ENCODE measurements at places on chromosomes 5 and 9.

- no peak for DNase-seq
Measured at GRCh38 chr9:89902450-89903140, 297.8 kb downstream of the GADD45G start.

DNA sequence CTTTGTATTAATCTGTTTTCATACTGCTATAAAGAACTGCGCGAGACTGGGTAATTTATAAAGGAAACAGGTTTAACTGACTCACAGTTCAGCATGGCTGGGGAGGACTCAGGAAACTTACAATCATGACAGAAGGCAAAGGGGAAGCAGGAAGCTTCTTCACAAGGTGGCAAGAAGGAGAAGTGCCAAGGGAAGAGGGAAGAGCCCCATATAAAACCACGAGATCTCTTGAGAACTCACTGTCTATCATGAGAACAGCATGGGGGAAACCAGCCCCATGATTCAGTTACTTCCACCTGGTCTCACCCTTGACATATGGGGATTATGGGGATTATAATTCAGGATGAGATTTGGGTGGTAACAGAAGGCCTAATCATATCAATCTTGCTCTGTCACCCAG, 60.9 kb upstream of the CHD1 start:
- DNase-seq, result no peak

GRCh38 chr9:130411566-130411915, 33.2 kb upstream of the ASS1 start:
- no peak for DNase-seq

DNA sequence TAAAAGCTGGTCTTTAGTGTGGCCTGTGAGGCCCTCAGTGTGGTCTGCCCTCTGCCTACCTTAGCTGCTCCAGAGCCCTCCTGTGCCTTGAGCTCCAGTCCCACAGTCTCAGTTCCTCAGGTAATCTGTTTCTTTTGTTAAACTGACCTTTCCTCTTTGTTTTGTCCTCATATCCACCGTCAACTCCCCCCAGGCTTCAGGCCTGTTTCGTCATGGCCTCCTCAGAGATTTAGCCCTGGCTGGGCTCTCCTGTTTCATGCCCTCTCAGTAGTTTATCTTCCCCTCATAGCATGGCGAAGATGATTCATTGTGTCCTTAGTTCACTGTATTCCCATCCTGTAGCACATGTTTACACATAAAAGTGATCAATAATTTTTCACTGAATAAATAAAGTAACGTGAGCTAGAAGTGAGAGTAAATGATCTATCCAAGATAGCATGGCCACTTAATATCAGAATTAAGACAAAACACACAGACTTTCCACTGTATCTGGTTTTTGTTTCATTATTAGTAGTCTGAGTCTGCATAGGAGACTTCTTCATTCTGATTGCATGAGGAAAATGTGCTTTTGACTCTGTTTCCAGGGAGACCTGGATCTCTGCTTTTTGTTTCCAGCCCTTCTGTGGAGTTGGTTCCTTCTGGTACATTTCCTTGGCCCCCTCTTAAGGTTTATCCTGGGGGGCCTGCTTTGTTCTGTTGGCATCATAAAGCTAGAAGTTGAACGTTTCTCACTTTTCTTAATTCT, 70.5 kb downstream of the SNX24 start:
- no peak for DNase-seq

- no peak for DNase-seq
Measured at GRCh38 chr9:78566521-78566920, 269.6 kb downstream of the PSAT1 start.

DNA sequence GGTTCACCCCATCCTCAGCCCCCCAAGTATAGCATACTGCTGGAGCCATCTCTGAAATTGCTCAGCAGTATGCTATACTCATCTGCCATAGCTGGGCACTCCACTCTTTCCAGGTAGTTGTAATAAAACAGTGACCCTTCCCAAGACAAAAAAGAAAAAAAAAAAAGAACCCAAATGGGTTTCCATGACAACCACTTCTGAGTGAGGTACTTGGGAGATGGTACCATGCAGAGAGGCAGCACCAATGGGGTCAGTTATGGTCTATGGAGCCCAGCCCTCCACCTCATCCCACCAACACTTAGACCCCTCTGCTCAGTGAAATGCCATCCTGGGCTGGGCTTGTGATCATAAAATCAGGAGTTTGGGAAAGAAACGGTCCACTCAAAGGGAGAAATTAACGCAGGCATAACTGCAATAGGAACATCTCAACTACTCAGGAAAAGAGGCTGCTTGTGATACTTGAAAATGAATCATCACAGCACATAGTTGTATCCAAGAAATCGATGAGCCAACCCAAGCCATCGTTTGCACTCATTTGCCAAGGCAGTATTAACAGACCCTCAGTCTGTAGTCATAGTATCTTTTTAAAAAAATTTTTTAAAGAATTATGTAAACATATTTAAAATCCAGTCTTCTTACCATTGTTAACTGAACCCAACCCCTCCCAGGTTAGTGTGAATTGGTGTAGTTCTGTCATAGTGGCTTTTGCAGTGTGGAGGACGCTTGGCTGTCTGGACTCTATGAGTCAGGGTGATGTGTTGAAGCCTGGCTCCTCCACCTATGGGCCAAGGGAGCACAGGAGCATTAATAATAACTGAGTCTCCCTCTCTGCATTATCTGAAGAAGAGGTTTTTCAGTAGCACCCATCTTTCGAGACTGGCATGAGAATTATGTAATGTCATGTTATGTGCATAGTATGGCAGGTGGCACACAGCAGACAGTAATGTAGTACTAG, 402.7 kb downstream of the SPOCK1 start:
- DNase-seq, result no peak

GRCh38 chr9:113632776-113633590, 169.5 kb downstream of the RGS3 start:
- DNase-seq, result no peak

DNA sequence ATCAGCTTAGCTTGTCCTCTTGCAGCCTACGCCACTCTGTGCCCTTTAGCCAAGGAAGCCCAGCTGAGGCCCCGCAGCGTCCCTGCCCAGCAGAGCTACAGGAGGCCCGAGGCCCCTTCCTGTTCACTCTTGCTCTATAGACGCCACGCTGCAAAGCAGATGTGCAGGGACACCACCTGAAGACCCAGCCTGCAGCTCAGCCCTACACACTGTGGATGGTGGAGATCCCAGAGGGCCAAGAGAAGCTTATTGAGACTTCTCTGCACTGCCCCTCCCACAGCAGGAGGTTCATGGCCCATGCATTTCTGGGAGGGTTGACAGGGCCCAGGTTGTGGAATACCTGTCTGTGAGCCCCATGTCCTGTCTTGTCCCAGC, 33.6 kb downstream of the IRF1 start:
- no peak for DNase-seq

Data from substantia nigra (tissue), 51 donors.